ENCODE measurements at places on chromosomes 3 and 15. TPM values are rescaled to one million over a fixed set of nuclear protein-coding genes. Genes with fewer than 3 reads are reported as not detected.

GOLGA6L9 gene
- 5.1 TPM for total RNA-seq

SI gene
- total RNA-seq = not detected

SPESP1 gene
- 0.58 TPM for total RNA-seq

ATP10A gene
- 21.9 TPM for total RNA-seq

CCDC51 gene
- 16.7 TPM for total RNA-seq

NDUFAF3 gene
- total RNA-seq = 35.1 TPM

TLR9 gene
- 2.3 TPM for total RNA-seq

FAM3D gene
- not detected for total RNA-seq

IQCH gene
- total RNA-seq = 3.7 TPM

ZMYND10 gene
- total RNA-seq = 1.2 TPM

DUOXA2 gene
- total RNA-seq = not detected

TPRG1 gene
- total RNA-seq = 24.4 TPM

SLC6A11 gene
- total RNA-seq = not detected

RPLP1 gene
- total RNA-seq = 2,514 TPM
